NCI-H1436 treated with DMSO at 0.1 percent for 48 hours (cell line): ENCODE measurements at places on chromosomes 16 and 17.

DNA sequence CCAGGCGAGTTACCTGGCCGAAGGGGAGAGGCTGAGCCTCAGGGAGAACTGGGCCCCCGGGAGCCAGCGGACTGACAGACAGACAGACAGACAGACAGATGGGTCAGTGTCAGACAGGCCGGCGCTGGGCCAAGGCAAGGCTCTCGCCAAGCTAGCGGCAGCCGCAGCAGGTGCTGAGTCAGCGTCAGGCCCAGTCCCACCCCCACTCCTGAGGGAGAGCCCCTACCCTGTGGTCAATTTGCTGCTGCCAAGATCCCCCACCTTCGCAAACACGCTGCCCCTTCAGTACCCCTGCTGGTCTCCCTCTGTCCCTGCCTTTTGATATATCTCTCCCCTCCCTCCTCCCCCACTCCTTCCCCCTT lies 1.5 kb downstream of the FGF11 start:
- DNase-seq: no peak

- no peak for DNase-seq
These were observed 109.7 kb downstream of the PLCG2 start for GRCh38 chr16:81888520-81889394.

DNA sequence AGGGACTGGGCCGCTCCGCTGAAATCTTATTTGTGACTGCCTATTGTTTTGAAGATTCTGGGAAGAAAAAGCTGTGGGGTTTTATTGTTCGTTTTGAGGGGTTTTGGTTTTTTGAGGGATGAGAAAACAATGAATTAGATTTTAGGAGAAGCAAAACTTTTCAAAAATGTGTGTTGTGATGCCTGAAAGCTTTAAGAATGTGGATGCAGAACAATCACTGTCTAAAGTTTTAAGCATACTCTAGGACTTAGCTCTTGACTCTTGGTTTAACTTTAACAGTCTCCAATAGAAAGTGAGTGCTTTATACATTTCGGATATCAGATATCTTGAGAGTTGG lies 899 bp downstream of the CFAP52 start:
- DNase-seq: no peak

- DNase-seq: no peak
These were observed 10.1 kb upstream of the CCL17 start for GRCh38 chr16:57394444-57394843.

GRCh38 chr16:48247311-48247710 lies at the start of gene ABCC11:
TSS of gene ABCC11 (minus strand) at chr16:48247539. CDS start at chr16:48231921, 15,618 bp downstream.
- DNase-seq: no peak

GRCh38 chr16:64253096-64253495 lies 868.8 kb downstream of the CDH11 start:
- DNase-seq: no peak

DNA sequence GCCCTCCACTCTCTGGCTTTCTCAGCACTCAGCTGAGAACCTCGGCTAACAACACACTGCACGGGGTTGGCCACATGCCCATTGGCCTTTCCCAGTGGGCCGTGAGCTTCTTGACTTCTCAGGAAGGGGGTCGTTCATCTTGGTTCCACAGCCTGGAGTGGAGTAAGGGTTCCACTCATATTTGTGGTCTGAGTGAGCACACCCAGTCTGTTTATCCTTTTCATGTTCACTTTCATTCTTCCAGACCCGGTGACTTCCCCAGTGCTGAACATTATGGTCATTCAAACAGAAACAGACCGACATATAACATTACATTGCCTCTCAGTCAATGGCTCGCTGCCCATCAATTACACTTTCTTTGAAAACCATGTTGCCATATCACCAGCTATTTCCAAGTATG lies 8.2 kb downstream of the MILR1 start:
- no peak for DNase-seq

DNA sequence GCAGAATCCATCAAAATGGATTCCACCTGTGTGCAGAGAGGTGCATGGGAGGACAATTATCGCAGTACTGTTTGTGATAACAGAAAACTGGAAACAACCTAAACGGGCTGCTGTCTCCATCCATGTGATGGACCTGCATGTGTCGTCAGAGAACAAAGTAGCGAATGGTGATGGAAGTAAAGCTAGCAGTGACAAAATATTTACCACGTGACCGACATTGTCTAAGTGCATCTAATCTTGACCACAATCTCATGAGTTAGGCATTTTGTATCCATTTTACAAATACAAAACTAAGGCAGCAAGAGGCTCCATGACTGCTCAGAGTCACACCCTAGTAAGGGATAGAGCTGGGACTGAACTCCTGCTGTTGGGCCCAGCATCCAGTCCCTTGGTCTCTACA lies 187.3 kb downstream of the LGALS9B start:
- no peak for DNase-seq

DNA sequence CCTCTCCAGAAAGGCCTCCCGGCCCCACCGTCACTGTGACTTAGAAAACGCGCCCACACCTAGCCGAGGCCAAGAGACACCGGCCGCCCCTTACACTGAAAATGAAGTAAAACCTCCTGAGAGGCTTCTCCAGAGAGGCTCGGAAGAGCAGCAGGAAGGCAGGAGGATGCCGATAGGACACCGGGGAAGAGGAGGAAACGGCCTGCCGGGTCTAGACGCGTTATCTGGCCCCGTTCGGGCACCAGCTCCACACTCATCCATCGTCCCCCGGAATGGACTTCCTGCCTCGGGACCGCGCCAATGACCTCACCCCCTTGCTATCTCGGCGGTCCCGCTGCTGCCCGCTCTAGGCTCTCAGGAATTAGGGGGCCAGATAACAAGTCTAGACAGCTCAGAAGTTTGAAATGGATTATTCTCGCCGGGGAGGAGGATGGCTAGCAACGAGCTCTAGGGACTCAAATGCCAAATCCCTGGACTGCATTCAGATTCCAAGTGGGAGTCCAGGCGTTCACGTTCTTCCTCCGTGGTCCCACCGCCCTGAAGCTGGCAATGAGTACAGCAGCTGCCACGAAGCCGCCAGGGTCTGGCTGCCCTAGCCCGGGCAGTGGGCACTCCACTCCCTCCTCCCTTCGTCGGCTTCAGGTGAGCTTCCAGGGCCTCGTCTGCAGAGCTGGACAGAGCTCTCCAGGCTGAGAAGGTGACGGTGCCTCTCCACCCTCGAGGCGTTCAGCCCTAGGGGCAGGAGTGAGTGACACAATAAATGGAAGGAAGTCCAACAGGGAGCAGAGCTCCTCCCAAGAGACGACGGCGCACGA lies 350.9 kb downstream of the FOXL1 start:
- no peak for DNase-seq

GRCh38 chr17:79033741-79034501 lies 10.0 kb downstream of the C1QTNF1 start:
- no peak for DNase-seq

DNA sequence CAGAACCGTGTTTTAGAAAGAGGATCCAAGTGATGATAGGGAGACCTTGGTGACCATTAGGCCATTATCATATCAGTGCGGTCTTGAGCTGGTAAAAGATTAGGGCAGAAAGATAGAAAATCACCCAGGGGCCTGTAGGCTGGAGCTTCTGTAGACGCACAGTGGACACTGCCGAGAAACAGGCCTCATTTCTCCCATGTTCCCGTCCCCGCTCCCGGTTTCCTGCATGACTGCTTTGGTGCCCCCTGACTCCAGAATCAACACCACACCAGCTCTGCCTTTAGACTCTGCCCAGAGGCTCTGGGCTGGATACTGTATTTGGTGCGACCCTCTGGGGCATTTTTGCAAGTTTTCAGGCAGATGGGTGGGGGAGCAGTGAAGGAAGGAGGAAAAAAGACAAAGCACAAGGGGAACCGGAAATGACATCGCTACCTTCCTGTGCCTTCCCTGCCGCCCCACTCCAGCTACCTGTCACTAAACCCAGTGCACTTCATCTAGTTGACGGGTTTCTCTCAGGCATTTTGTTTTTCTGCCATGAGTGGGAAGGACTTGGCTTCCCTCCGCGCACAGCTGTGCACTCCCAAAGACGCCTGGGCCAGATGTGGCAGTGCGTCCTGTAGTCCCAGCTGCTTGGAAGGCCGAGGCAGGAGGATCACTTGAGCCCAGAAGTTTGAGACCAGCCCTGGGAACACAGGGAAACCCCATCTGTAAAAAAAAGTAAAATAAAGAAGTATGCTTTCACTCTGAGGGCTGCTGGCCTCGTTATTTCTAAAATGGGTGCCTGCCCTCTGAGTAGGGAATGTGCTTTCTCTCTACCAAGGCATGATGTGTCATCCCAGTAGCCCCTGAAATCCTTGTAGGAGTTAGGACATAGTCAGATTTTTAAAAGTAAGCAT lies 214.1 kb downstream of the RPTOR start:
- no peak for DNase-seq

GRCh38 chr17:73020110-73020509 lies 72.4 kb downstream of the SLC39A11 start:
- DNase-seq: no peak

DNA sequence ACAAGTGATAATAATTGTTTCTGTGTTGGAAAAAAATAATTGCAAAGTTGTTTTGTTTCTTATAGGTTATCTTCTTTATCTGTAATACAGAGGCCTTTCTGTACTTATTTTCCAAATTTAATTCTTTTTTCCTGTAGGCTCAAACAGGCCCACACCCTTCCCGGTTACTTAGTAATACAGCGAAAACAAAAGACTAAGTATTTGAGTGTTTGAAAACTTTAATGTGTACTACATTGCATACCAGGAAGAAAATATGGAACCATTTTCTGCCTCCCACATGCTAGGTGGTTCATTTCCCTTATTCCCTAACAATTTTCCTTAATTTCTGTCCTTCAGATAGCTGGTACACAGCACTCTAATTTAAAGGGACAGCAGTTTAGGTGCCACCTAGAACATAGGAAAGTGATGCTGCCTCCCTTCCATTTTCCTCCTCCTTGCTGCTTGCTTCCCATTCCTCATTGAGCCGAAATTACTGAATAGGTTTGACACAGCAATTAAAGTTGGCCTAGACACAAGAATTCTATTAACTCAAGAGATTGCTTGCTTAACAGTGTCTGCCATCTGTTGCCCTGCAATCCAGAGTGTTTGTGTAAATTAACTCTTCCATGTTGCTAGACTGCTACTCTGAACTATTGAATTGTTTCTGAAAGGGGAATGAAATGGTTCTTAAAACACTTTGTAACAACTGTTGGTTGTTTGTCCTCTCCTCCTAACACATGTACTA lies 24.2 kb downstream of the CYB5B start:
- no peak for DNase-seq

- no peak for DNase-seq
These were observed 696.9 kb downstream of the WWOX start for GRCh38 chr16:78796221-78796866.

- no peak for DNase-seq
These were observed 9.8 kb downstream of the CA5A start for GRCh38 chr16:87926246-87927194.

DNA sequence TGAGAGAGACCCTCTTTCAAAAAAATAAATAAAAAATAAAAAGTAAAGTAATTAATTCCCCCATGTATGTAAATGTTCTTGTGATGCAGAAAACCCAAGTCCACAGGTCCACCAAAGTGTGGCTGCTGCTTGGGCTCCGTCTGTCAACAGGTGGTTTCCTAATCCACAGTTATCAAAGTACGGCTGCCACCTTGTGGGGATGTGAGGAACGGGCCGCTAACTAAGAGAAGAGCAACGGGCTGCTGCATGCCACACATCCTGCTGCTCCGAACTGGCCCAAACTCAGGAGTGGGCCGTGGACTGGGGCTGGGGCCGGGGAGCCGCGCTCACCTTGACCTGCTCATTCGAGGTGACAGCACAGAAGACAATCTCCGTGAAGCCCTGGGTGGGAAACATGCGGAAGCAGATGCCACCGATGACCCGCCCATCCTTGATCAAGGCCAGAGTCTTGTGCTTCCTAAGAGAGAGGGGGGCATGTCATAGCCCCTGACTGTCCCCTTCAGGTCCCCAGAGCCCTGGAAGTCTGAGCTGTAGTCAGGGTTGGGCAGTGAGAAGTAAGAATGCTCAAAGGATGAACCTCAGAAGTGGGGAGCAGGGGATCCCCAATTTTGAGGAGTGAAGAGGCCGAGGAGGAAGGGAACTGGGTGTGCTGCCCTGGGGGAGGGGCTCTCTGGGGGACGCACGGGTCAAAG lies 4.3 kb downstream of the KAT2A start:
- DNase-seq: peak; percentile 35

GRCh38 chr16:53503991-53504663 lies 1.1 kb upstream of the AKTIP start:
- no peak for DNase-seq

GRCh38 chr16:1771864-1772361 lies 570 bp upstream of the NME3 start:
- no peak for DNase-seq

- DNase-seq: no peak
These were observed 26.5 kb upstream of the PPM1D start for GRCh38 chr17:60573236-60574051.

GRCh38 chr16:31467151-31467773 lies 4.7 kb upstream of the TGFB1I1 start:
- no peak for DNase-seq

DNA sequence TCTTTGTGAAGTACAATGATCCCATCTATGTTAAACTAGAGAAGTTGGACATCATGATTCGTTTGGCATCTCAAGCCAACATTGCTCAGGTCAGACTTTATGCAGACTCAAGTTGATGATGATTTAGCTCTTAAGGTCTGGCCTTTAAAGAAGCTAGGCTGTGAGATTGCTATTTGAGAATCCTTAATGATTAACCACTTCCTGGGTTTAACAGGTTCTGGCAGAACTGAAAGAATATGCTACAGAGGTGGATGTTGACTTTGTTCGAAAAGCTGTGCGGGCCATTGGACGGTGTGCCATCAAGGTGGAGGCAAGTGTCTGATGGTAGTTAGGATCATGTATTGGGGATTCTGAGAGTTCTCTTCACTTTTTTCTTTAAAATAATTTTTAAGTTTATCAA lies 40.3 kb downstream of the AP2B1 start:
- no peak for DNase-seq

DNA sequence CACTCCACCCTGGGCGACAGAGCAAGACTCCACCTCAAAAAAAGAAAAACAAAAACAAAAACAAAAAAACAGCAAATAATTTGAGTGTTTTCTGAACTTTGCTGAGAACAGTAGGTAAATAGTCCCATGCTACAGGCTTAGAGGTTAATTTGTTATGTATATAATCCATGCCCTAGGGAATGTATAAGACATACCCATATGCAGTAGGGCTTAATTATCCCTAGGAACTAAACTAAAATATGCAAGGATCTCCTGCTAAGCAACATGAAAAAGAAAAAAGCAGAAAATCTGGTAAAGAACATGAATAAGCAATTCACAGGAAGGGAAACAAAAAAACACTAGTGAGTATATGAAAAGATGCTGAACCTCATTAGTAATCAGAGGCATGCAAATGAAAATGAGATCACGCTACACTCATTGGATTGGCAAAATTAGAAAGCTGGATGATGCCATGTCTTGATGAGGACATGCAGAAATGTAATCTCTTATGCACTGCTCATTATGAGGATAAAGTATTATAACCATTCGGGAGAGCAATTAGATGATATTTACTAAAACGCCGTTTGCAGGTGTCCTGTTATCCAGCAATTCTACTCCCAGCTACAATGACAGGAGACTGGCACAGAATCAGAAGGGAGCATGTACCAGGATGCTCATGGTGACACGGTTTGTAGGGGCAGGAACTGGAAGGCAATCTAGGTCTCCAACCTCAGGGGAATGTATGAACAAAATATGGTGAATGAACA lies 5.6 kb downstream of the KCTD13 start:
- no peak for DNase-seq
